Frontal cortex (tissue), 4 donors: ENCODE measurements at places on chromosomes 4 and X. TPM values are rescaled to one million over a fixed set of nuclear protein-coding genes. Genes with fewer than 3 reads are reported as not detected.

DNA sequence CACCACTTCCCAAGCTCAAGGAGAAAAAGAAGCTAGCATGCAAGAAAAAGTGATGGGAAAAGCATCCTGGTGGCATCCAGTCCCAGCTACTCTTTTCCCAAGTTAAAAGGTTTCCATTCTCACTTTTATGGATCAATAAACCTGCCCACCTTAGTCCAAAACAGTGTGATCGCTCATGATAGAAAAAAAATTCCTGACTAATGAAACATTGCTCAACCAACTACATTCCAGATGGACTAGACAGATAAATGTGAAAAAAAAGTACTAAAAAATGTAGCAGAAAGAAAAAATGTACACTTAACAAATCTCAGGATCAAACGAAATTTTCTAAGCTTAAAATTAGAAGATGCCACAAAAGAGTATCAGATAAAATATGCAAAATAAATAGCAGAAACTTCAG lies 312.2 kb downstream of the TMA16 start:
- DNase-seq = no peak

GRCh38 chr4:58477950-58478349 lies 1367.8 kb upstream of the IGFBP7 start:
- DNase-seq = no peak

DNA sequence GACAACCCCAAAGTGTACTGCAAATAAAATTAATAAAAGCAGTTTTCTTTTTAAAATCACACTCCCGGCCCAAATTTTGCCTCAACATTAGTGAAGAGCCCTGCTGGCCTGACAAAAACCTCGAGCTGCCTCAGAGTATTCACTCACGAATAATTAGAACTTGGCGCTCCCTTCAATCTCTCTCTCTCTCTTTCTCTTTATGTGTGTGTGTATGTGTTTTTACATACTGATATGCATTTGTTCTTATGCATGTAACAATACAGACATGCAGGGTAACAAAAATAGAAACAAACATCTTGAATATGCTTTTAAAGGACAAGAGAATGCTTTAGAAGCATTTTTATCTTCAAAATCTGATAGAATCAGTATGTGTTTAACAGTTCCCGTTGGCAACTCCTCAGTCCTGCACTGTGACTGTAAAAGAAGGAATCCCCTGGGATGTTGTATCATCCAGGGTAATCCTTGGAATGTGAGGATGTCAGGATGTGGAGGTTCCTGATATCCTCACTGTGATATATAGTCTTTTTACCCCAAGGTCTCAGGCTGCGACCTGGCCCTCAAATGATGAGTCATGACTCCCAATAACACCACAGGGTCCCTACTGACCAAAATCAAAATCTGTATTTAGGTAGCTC lies 53.0 kb downstream of the PTCHD1 start:
- no peak for DNase-seq

GRCh38 chr4:148435654-148436406 lies 6.4 kb downstream of the NR3C2 start:
- no peak for DNase-seq

DNA sequence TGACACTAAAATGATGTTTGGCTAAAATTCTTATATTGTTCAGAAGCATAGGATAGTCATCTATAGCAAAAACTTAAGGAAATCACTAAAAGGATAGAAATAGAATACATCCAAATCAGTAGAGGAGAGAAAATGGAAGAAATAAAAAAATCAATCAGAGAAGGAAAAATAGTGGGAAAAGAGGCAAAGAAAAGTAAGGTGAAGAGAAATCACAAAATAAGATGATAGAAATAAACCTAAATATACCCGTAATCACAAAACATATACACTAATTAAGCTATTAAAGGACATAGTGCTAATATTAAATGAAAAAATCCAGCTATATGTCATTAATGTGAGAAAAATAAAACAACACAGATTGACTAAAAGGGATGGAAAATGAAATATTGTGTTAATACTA lies 6.3 kb downstream of the PGRMC2 start:
- no peak for DNase-seq

- no peak for DNase-seq
Observed at GRCh38 chrX:26915064-26915463, 548.1 kb downstream of the PPP4R3C start.

SSX4B gene
- total RNA-seq = not detected

CSN2 gene
- total RNA-seq = not detected

- DNase-seq = no peak
Observed at GRCh38 chr4:44861756-44862155, 135.4 kb upstream of the GNPDA2 start.

- peak; percentile 23 for DNase-seq
Observed at GRCh38 chr4:1239950-1240307, 9.0 kb downstream of the CTBP1 start.

DNA sequence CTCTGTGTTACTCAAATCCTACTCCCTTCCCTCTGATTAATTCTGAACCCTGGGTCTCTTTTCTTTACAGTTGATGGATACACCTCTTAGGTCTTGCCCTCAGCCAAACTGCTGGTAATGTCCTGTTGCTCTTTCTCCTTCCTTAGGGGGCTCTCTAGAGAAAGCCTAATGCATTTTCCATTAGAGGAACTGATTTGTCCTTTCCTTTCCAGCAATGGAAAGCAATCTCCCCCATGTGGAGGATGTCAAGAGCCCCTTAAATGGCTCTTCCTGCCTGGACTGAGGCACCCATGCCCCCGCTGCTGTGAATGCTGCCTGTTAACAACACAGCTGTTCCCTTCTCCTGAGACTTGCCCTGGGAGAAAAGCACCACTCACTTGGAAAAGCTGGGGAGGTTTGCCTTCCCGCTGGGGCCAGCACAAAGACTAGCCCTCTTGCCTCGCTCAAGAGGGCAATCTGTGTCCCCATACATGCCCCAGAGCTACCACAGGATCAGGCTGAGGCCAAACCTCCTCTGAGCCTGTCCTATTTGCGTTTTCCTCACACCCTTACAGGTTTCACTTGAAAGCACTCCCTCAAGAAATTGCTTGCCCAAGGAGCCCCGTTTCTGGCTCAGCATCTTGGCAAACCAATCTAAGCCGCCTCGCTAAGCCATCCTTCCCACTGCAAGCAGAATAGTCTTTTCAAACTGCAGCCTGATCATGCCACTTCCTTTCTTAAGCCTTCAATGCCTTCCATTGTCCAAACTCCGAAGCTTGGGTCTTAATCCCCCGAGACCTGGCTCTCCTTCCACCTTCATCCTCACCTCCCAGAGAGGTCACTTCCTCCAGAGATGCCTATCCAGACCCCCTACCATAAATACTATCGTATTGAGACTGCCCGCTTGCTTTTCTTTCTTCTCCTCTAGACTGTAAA lies 23.2 kb upstream of the SMIM20 start:
- no peak for DNase-seq

GRCh38 chr4:137614491-137614890 lies 82.2 kb upstream of the PCDH18 start:
- no peak for DNase-seq

DNA sequence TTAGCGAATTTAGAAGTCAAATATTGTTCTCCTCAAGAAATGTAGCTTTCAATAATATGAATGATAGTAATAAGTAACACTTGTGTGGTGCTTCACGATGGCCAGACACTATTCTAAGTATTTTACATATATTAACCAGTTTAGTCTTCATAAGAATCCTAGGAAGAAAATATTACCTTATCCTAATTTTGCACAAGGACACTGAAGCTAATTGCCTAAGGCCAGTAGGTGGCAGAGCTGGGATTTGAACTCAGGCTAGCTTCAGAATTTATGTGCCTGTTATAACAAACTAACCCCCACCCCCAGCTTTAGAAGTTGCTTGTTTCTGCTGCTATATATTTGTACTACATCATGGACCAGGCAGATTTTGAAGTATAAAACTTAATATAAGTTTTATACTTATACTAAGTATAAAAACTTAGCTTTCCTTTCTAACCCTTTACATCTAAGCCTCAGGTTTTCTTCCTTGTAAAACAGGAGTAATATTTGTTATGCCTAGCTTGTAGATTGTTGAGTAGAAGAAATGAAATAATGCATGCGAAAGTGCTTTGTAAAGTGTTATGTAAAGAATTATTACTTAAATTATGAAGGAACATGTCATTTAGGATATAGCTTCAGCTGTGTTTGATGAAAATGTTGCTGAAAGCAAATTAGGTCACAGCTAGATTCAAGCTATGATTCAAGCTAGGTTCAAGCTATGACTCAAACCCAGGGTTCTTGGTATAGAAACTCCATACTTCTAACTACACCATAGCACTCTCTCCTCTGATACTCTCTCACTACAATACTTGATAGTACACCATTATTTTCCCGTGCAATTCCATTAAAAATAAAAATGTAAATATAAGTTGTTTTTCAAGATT lies 4.2 kb upstream of the CDS1 start:
- no peak for DNase-seq

DNA sequence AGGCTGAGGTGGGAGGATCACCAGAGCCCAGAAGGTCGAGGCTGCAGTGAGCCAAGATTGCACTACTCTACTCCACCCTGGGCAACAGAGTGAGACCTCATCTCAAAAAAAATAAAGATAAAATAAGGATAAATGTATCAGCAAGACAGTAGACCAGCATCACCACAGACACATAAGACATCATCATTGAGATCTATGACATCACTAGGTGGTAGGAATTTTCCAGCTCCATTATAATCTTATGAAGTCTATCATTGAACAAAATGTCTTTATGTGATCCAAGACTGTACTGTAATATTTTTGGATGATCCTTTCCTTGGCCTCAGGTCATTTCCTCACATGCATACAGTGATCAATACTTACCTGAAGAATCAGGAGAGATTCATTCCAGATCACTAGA lies 8.3 kb upstream of the FAM200B start:
- DNase-seq = no peak

- no peak for DNase-seq
Observed at GRCh38 chr4:40939856-40940255, 190.1 kb downstream of the NSUN7 start.

- no peak for DNase-seq
Observed at GRCh38 chr4:175394208-175394607, 417.9 kb downstream of the GPM6A start.

ATP2B3 gene
- total RNA-seq = 7.3 TPM

PNMA6A gene
- total RNA-seq = 23.2 TPM

GRCh38 chrX:24594501-24594900 lies 52.6 kb downstream of the PCYT1B start:
- no peak for DNase-seq

- no peak for DNase-seq
Observed at GRCh38 chr4:154001193-154001592, 212.3 kb upstream of the SFRP2 start.

USP27X gene
- 15.9 TPM for total RNA-seq

SPATA18 gene
- 1.2 TPM for total RNA-seq
